ENCODE measurements at places on chromosomes 7 and 10.

DNA sequence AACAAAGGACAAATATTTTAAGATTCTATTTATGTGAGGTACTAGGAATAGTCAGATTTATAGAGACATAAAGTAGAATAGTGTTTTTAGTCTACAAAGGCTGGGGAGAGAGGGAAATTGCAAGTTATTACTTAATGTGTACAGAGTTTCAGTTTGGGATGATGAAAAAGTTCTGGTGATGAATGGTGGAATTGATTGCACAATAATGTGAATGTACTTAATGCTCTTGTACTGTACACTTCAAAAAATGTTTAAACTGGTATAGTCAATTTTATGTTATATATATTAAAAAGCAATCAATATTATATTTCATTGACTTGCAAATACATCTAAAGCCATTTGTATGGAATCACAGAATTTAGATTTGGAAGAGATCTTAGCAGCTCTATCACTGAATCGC, 213.4 kb downstream of the PPP1R3A start:
- no peak for DNase-seq

DNA sequence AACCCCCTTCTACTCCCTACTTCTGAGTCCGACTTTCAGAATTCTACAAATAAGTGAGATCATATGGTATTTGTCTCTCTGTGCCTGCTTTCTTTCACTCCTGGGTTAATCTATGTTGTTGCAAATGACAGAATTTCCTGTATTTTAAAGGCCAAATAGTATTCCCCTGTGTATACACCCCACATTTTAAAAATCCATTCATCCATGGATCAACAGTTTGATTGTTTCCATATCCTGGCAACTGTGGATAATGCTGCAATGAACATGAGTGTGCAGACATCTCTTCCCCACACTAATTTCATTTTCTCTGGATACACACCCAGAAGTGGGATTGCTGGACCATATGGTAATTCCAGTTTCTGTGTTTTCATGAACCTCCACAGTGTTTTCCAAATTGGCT, 225.8 kb upstream of the TCERG1L start:
- no peak for DNase-seq

DNA sequence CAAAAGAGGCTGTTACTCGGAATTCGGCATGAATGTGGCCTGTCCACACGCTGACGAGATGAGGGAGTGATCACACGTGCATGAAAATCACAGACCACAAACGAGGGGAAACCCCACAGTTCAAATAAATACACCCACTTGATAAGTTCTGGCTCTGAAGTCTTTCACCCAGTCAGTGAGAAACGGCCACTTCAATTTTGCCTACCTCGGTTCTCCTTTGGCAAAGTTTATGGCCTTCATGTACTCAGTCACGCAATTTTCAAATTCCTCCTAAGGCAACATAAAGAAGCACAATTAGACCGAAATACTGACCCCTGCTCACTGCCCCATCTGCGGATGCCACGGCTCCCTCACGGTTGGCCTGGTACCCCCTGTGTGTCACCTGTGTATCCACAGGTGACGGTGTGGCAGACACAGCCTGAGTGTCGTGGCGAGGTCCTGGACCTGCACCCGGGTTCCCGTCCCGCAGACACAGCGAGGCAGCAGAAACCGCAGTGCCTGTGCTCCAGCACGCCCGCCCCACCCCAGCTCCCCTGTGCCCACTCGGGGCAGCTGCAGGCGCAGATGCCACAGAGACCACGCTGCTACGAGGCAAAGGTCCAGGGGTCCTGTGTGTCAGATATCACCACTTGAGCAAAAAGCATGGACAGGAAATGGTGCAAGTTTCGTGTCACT, 1.4 kb downstream of the CFAP46 start:
- DNase-seq: no peak

DNA sequence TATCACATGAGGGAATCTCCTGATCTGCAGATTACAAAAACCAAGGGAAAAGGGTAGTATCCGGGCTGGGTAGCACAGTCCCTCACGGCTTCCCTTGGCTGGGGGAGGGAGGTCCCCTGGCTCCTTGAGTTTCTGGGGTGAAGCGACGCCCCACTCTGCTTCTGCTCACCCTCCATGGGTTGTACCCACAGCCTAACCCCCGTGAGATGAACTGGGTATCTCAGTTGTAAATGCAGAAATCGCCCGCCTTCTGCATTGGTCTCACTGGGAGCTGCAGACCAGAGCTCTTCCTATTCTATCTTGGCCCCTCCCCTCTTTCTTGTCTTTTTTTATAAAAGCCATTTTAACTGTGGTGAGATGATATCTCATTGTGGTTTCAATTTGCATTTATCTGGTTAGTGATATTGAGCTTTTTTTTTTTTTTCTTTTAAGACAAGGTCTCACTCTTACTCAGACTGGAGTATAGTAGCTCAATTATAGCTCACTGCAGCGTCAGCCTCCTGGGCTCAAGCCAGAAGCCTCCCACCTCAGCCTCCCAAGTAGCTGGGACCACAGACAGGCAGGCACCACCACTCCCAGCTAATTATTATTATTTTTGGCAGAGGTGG, 87.8 kb downstream of the ABCC2 start:
- no peak for DNase-seq

DNA sequence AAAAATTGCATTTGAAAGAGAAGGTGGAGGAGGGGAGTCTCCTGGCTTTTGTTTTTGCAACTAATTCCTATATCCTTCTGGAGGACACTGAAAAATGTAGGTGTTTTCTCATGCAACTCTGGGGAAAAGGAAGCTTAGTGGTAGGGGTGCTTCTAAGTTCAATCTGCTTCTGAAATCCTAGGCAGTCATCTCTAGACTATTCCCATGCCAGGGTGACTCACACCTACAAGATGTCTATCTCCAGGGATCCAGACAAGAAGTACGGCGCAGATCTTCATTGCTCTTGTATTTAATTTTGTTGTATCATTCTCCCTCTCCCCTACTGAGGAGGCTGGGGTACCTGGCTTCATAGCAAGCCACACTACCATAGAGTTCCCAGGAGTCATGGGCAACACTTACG, 258.8 kb downstream of the PHF14 start:
- DNase-seq: no peak

DNA sequence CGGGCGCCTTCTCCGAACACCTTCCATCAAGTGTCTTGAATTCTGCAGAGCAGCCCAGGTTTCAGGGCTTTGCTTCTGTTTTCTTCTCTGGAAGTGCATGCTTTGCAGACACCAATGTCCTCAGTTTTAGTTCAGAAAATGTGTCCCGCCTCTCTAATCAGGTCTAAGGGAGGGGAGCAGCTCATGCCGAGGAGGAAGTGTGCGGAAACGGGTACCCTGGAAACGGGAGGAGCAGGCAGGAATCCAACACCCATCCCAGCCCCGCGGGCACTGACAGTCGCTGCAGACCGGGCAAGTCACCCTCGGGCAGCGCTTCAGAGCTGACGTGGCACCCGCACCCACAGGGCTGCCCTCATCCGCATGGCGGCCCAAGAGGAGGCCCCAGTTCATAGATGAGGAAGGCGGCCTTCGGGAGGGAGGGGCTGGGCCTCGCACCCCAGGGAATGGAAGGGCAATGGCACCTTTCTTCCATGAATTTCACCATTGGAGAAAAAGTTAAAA, 338.7 kb downstream of the DNAJB6 start:
- DNase-seq: no peak
